Activated T-helper 1 cell treated with anti-CD3 and anti-CD28 coated beads, Interleukin-2, amount 50 U/mL, for 16 hours (primary cell): ENCODE measurements at places on chromosomes 6 and 20.

GRCh38 chr6:31121131-31121790 lies 1.0 kb upstream of the CDSN start:
- no peak for DNase-seq

DNA sequence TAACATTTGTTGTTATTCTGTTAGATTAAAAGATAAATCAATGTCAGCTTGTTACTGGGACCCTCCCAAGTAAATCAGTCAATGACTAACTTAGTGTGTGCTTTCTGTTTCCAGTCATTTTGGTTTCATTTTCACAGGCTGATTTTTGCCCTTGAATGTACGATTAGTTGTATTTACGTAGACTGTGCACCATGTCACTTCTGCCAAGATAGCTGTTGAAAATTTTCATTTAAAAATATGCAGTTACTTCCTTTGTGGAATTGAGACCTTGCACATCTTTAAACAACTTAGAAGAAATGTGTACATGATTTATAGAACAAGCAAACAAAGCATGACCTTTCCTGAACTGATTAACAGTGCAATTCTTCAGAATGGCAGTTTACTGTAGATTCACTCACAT lies 944.8 kb upstream of the CITED2 start:
- DNase-seq: no peak

- DNase-seq: peak; percentile 36
These were observed 88.1 kb downstream of the MAP3K4 start for GRCh38 chr6:161079566-161080262.

- no peak for DNase-seq
These were observed 2.4 kb downstream of the CTCFL start for GRCh38 chr20:57522380-57523140.

GRCh38 chr6:151437401-151437800 lies 14.5 kb downstream of the RMND1 start:
- DNase-seq: no peak

- no peak for DNase-seq
These were observed 102.0 kb downstream of the SMLR1 start for GRCh38 chr6:130929036-130929678.

GRCh38 chr6:145260484-145261175 lies 474.7 kb downstream of the EPM2A start:
- DNase-seq: no peak

GRCh38 chr20:11436113-11436905 lies 481.4 kb upstream of the BTBD3 start:
- no peak for DNase-seq

- DNase-seq: peak; percentile 56
These were observed 592 bp upstream of the CDYL start for GRCh38 chr6:4775494-4776130.

DNA sequence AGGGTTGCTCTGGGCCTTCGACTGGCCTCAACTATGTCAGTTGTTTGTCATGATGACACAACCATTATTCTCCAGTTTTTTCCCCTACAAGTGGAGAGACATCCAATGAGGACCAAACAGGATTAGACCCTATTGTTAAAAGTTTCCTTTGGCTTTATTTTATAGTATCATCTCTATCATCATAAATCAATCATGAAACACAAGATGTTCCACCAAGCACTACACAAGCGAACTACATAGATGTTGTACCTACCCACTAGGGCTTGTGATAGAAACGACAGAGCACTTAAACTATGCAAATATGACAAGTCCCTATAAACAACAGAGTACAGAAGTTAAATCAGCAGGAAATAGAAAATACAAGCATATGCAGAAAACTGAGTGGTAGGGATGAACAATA lies 422.5 kb upstream of the MARCKS start:
- DNase-seq: no peak

DNA sequence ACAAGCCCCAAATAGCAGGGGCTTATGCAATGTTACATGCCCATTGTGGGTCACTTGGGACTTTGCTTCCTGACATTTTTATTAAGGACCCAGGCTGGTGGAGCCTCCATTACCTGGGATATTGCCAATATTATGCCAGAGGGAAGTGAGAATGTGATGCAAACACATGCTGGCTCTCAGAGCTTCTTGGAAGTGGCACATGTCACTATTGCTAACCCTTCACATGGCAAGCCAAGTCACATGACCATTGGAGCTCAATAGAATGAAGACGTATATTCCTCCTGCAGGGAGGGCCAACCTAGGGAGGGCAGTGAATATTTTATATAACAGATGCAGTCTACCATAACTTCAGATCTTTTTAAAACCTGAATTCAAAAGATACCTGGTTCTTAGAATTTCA lies 140.7 kb upstream of the ZFP64 start:
- no peak for DNase-seq

GRCh38 chr20:667351-668034 lies 8.1 kb downstream of the SCRT2 start:
- DNase-seq: peak; percentile 54

DNA sequence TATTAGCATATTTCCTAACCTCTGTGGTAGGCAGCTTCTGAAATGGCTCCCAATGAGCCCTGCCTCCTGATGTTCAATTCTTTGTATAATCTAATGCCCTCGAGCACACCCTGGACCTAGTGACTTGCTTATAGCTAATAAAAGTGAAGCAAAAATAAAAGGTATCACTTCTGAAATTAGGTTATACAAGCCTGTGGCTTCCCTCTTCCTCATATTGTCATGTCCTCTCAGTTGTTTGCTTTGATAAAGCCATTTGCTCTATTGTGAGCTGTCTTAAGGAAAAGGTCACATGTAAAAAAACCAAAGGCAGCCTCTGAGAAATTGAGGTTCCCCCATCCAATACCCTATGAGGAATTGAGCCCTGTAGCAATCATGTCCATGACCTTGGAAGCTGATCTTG lies 442.1 kb upstream of the ADGRB3 start:
- no peak for DNase-seq

GRCh38 chr6:147061252-147061651 lies 143.0 kb upstream of the STXBP5 start:
- DNase-seq: no peak

DNA sequence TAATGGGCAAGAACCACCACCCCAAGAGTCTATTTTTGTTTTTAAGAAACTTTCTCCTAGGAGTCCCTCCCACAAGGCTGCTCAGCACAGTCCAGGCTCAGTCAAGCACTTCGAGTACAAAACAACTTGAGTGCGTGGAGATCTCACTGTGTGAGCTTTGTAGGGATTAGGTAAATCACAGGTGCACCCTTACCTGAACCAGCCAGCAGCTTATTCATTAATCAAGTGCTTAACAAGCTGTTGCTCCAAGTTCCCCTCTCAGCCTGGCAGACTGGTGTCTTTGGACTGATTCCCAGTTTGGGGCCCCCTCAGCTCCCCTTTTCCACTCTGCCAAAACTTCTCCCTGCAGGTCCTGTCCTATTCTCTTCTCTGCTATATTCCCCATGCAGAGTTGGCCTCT lies 133.1 kb downstream of the LY86 start:
- no peak for DNase-seq

- no peak for DNase-seq
These were observed 925 bp downstream of the FHL5 start for GRCh38 chr6:96563853-96564252.

DNA sequence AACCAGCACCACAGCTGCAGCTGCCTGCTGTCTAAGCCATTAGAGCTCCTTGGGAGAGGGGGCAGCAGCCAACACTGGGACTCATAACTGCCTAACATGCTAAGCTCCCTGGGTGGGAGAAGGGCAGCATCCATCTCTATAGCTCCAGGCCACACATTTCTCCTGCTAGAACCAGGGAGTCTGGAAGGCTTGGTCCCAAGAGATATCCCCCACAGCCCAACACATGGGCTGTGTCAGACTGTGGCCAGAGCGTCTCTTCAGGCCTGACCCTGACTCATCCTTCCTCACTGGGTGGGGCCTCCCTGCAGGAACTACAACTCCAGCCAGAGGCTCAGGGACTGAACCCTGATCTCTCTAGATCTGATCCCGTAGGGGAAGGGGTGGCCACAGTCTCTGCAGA lies 411.1 kb downstream of the HDGFL1 start:
- DNase-seq: no peak

DNA sequence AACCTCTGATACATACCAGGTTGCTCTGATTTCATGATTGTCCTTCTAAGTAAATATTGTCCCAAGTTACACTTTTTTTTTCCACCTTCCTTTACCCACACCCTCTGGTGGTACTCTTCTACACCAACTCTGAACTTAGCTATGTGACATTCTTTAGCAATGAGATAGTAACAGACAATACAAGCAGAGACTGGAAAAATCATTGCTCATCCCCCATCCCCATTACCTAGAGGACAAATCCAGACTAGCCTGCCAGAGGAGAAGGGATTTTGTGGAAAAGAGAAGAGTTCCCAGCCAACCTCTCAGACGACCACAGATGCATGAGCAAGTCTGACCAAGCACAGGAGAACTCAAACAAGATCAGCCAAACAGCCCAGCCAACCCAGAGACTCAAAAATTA lies 32.8 kb upstream of the TFAP2B start:
- DNase-seq: no peak

DNA sequence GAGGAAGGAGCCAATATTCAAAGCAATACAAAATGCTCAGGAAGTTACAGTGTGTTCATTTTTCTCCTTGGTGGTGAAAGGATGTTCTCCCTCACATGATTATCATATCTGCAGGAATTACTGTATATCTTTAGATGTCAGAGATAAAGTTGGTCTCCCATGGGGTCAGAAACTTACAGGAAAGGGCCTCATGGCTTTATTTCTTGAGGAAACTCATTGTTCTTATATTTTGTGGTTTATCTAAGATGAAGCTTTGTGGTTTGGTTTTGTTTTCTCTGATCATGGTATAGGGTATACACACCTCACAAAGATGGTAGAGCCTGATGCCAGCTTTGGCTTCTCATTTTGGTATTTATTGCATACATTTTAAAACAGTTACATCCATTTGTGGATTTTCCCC lies 100.5 kb upstream of the STXBP5 start:
- DNase-seq: no peak

DNA sequence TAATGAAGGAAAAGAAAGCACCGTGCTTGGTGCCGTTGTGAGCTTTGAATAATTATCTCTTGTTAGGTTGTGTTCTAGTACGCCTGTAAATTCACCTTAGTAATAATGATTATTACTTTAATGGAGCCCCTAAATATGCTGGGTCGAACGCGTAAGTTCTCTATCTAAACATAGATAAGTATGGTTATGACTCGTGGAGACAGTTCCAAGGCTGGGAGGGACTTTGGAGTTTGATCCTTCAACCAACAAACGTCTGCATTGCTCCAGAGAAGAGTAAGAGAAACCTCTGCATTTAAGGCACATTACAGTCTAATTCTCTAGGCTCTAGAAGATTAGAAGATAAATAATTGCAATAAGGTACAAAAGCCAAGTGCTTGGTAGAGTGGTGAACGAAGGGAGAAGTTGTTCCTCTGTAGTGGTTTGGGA lies 514 bp downstream of the ACOT13 start:
- DNase-seq: no peak

DNA sequence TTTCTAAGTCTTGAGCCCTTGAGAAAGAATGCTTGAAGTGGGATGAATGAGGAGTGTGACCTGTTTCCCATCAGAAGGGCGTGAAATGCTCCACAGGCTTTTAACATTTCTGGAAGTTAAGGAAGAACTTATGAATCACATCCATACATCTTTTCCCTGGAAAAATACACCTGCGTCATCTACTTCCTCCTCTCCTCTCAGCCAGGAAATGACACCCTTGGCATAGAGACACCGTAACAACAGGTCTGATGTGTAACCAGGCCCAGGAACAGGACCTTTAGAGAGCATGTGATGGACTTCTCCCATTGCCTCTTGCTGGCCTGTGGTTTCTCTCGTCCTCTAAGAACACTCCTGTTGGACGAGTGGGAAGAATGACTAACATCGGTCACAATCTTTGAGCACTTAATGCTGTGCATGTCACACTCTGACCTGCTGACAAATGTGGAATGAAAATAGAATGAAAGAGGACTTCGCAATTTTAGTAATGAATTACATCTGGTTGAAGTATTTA lies 28.5 kb upstream of the CITED2 start:
- DNase-seq: no peak

DNA sequence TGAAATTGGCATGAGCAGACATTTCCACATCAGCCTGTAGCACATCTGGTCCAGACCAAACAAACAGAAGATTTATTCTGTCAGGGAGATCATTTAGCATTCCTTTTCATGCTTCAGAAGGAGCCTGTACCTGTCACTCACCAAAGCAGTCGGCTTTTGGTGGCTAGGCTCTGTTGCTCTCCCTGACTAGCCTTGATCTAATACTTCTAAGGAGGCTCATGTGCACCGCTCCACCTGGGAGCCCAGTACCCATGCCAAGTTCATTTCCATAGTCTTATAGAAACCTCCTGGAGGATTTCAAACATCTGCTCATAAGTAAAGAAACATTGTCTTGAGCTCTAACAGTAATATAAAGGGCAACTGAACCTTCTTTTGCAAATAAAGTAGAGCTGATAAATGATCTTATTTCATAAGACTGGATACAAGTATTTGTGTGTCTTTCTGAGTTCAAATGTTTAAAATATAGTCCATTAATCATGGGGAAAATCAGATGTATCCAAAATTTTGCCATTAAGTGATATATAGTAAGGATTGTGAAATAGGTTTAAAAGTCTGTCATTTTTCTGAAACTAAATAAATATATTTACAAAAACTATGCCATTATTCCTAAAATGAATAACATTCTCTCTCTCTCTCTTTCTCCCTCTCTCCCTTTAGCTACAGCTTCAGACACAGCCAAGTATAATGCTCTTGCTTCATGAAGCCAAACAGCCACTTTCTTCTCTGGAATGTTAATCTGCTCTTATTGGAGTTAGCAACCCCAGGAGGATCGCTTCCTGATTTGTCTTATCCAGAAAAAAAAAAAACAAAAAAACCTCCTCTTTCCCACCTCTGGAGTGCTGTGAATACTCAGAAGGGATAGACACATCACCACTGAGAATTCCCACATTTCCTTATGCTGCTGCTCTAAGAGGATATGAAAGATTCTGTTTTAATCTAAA lies 192.7 kb upstream of the TFAP2D start:
- no peak for DNase-seq

DNA sequence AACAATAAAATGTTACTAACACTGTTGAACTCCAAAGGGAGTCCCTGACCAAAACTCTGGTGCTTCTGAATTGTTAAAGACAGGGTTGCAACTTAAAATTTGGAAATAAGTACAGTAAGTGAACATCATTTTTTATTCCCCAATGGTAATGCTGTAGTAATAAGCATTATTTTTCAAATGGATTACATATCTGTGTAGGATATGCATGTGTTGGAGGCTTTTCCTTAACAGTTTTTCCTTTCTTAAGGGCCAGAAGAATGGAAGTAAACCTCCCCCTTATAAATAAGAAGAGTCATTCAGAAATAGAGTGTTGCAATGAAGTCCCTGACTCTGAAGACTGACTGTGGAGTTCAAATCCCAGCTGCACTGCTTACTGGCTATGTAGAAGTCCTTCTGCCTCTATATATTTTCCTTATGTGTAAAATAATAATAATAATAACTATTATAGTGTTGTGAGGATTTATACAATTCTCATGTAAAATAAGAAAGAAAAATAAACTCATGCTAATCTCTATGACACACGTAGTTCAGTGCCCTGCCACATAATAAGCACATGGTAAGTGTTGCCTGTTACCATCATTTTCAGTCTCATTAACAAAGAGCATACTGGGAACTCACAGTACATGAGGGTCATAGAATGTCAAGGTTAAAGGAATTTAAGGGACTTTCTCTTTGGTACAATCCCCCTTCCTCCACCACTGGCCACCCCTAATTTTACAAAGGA lies 129.8 kb upstream of the SMLR1 start:
- no peak for DNase-seq

GRCh38 chr20:36808317-36809257 lies 35.0 kb upstream of the DSN1 start:
- DNase-seq: peak; percentile 57
